ENCODE measurements at places on chromosomes 4 and X.

DNA sequence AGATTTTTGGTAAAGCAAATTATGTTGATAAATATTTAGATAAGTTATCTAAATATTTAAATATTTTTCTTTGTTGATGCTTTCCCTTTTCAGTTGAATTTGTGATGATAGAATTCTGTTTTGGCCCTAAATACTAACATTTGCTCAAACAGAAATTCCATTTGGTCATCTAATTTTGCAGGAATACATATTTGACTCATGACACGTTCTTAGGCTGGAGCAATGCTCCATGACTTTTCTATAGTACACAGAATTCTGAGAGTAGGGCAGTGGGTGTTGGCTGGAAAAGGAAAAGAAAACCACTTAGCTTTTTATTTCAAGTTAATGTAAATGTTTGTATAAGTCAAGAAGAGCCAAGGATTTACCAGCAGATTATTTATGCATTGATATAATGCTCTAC, 58.6 kb upstream of the GK2 start:
- DNase-seq, result no peak

GRCh38 chrX:13151828-13152517, 107.6 kb upstream of the FAM9C start:
- DNase-seq, result no peak

- no peak for DNase-seq
Observed at GRCh38 chr4:155001251-155001650, 207.2 kb upstream of the NPY2R start.

GRCh38 chrX:19842542-19842941, 44.9 kb downstream of the SH3KBP1 start:
- no peak for DNase-seq

- peak; percentile 89 for DNase-seq
Observed at GRCh38 chrX:46710927-46711623, 47.8 kb downstream of the SLC9A7 start.

DNA sequence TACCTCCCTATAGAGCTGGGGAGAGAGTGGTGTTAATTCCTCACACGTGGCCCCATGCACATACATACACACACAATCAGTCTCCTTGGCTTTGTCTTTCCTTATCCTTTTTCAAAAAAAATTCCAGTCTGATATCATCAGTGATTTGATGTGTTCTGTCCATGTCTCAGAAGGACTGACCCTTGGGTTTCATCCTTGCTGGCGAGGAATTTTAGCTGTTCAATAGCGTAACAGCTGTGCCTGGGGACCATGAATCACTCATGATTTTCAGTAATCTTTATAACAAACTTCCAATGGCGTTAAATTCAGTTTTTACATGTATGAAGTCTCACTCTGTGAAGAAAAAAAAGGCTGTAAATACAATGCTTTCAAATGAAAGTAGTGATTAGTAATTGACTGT, 204.6 kb downstream of the RBMX2 start:
- DNase-seq, result no peak

- no peak for DNase-seq
Observed at GRCh38 chrX:31931225-31931624, 859.4 kb upstream of the FTHL17 start.

DNA sequence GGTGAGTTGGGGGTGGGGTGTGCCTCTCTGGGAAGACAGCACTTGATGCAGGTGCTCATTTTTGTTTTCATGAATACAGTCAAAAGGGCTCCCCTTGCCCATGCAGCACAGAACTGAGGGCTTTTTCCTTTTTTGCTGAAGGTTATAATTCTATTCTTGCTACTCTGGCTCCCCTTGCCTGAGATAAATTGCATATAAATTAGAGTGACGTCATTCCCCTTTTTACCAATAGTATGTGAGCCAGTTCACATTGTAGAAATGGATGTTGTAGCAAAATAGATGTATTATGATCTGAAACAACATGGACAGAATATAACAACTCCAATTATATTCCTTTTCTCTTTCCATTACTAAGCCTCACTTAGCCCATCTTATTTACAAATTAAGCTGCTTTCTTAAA, 28.4 kb downstream of the CXorf58 start:
- DNase-seq, result no peak

- peak; percentile 78 for DNase-seq
Observed at GRCh38 chrX:107542500-107542899, 85.8 kb upstream of the PRPS1 start.

DNA sequence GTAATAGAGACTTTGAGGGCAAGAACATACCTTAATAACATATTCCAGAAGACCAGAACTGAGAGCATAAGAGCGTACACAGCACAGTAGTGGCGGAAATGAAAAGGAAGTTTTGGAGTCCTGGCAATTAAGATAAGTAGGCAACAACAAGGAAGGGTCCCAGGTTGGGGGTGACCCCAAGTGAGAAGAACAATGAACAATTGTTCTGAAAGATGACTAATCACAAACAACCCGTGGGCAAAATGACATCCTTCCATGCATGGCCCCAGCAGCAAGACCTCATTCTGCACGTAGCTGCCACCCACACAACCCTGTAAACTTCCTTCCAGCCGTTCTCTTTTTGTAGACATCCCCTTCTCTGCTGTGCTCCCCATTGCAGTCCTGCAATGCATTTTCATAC, 384.4 kb upstream of the PABPC4L start:
- DNase-seq, result no peak

DNA sequence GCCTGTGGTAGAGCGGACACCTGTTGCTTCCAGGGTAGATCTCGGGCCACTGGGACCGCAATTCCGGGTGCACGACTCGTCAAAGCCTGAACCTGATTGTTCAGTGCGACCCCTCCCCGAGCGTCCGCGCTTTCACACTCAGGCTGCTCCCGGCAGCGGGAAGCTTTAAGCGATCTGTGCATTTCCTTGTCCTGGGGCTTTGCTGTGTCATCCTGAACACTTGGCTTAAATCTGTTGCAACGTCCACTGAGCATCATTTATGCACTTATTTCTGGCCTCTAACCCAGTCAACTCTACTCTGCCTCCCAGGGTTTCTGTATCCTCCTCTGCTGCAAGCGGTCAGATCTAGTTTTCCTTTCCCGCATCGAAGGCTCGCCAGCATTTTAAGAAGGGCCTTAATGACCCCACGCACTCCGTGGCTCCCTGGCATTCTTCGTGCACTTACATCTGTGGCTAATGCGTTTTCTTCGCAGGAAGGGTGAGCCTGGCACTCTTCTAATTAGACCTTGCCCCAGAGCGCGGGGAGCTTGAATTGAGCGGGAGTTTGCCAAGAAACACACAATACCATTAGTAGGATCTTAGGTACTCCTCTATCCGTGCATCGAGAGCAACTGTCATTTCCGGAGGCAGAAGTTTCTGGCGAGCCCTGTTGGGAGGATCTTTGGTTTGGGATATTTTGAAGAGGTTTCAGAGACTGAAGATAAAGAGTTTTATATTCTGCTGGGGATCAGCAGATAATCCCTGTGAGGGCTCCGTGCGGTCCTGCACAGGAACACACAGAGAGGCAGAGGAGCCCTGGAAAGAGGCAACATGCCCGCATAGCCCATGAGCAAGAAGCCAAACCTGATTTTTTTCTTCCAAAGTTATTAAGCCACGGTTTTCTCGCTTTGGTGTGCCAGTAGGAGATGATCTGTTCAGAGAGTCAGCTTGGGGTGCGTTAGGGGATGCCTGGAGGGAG, 654 bp upstream of the DDIT4L start:
- no peak for DNase-seq

DNA sequence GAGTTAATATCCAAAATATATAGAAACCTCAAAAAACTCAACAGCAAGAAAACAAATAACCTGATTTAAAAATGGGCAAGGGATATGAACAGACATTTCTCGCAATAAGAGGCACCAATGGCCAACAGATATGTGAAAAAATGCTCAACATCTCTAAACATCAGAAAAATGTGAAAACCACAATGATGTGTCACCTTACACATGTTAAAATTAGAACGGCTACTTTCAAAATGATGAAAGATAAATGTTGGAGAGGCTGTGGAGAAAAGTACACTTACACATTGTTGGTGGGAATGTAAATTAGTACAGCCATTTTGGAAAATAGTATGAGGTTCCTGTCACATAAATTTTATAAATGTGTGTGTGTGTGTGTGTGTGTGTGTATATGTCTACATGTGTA, 731.3 kb downstream of the DMD start:
- no peak for DNase-seq

GRCh38 chr4:21134994-21135393, 434.7 kb downstream of the PACRGL start:
- no peak for DNase-seq

DNA sequence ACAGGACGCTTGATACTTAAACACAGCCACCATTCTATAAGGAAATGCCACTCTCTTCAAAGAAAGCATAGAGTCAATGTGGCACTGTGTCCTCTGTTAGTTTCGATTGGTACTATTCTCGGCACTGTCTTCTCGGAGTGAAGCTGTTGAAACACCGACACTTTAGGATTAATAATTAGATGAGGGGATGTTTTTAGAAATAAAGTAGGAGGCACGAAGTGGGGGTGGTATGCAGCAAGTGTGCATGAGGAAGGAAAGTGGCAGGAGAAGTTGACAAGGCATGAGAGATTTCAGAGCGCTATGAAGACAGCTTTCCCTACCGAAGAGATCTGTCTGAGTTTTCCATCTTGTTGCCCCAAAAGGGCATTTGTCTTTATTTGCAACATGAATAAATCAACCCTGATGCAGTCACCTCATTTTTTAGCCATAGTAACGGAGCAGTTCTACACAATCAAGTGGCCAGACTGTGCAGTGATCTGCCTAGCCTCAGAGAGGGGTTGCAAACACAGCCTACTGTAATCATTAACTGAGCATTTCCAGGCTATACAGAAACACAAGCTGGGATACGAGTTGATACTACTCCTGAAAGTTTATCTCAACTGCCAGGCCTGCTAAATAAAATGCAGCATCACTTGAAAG, 8.3 kb downstream of the GPRIN3 start:
- DNase-seq, result no peak

- no peak for DNase-seq
Observed at GRCh38 chr4:118732591-118733330, 47.6 kb downstream of the METTL14 start.

- no peak for DNase-seq
Observed at GRCh38 chr4:37388681-37389365, 144.3 kb downstream of the NWD2 start.

DNA sequence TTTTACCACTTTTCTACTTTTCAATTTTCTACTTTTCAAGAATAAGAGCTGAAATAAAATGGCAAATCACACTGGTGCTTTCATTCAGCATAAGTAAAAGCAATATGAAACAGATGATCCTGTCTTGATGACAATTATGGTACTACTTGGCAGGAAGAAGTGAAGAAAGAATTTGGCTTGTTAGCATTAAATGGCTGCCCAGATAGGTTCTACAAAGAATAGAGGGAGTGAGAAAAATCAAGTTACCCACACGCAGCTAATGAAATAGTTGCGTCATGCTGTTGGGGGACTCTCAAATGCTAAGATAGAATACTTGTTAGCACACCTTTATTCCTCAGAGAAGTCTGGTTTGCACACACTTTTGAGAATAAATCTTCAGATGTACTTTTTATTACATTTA, 12.5 kb upstream of the LCORL start:
- DNase-seq, result no peak

DNA sequence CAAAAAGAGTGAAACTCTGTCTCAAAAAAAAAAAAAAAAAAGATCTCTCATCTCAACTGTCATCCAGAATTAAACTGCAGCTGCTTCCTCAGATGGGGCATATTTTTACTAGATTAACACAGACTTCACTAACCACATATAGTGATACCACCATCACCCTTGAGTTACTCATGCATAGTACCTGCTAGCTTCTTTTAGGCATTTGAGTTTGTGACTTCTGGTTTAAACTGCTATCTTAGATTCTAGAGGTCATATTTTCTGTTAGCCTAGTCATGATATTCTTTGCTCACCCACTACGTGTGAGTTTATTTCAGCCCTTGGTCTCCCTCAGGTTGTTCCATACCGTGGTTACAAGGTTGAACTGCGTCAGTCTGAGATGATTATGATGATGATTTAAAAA, 154.9 kb upstream of the BMP3 start:
- DNase-seq, result no peak

- DNase-seq, result no peak
Observed at GRCh38 chr4:108943371-108943770, 180.5 kb upstream of the ETNPPL start.

DNA sequence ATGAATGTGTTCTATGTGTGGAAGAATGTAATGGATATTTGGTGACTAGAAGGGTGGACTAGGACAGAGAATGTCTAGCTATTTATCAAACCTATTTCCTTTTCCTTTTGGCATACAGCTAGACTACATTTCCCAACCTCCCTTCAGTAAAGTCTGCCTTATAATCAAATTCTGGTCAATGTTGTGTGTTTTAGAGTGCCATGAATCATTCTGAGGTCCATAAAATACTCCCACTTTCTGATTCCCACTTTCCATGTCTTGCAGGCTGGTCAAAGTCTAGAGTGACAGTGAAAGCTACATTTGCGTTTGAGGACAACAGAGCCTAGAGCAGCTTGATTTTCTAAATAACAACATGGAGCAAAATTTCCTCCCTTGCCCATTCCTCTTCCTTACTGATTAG, 217.2 kb downstream of the UGT8 start:
- DNase-seq, result no peak

DNA sequence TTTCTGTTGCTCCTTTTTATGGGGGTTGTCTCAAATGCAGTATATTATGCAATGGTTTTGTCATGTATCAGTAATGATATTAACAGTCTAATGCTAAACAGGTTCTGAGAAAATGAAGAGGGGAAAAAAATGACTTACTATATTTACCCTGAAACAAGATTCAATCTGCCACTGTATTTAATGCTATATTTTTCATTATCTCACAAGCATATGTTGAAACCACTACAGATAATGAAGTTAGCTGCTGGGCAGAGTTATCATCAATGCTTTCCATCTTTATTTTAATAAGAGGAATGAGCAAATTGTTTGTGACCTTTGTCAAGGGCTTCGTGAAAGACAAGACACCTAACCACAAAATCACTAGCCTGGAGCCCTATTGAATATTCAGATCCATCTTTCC, 32.6 kb upstream of the NAA11 start:
- DNase-seq, result no peak

DNA sequence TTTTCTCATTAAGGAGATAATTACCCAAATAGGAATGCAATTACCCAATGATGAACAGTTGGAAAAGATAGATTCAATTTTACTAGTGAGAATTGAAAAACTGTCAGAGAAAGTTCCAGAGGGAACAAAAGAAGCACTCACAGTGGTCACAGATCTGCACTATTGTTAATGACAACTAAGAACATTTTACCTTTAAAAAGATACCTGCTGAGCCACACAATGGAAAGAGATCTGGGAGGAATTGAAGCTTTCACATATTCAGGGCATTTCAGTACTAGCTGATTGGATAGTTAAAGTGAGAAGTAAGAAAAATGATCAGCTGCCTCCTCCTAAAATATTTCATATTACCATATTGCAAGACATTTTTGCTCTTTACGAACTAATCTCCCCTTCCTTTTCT, 1822.2 kb downstream of the STIM2 start:
- no peak for DNase-seq

DNA sequence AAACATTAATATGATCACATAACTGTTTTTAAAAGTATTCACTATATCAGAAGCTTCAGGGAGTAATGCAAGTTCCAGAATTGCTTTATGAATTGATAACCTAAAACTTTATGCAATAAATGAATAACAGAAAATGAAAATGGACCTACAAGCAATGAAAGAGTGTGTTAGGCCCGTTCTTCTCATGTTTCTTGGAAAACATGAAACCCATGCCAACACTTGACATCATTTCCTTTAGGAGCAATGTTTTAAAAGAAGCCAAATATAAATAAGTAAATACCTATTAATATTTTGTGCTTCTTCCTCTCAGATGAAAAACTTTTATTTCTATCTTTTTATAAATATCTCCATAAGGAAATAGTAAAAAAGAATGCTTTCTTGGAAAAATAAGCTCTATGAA, 123.0 kb upstream of the GALNT7 start:
- no peak for DNase-seq

- peak; percentile 0 for DNase-seq
Observed at GRCh38 chr4:155999725-156000124, 46.1 kb upstream of the CTSO start.
